ENCODE measurements at places on chromosomes 13 and 19.

GRCh38 chr19:8034178-8034525 is 18.4 kb upstream of the CCL25 start:
- DNase-seq, result no peak

- DNase-seq, result no peak
These were observed 18.7 kb downstream of the PAF1 start for GRCh38 chr19:39372047-39372802.

GRCh38 chr13:32041429-32041828 is 9.9 kb downstream of the FRY start:
- no peak for DNase-seq

- no peak for DNase-seq
These were observed 30.6 kb downstream of the CCL25 start for GRCh38 chr19:8083141-8083540.

GRCh38 chr19:30116984-30117555 is 175.0 kb downstream of the URI1 start:
- DNase-seq, result no peak

- peak; percentile 45 for DNase-seq
These were observed 10.7 kb downstream of the PTGIR start for GRCh38 chr19:46614114-46614722.

All from KG1 (cell line).